Right ventricle myocardium inferior (tissue), 1 donor: ENCODE measurements at places on chromosomes 2 and 18.
A peak's percentile ranks its signal among the peaks of the same experiment; 100 is the strongest.

- DNase-seq: no peak
Measured at GRCh38 chr18:8744038-8744437, 38.7 kb downstream of the MTCL1 start.

DNA sequence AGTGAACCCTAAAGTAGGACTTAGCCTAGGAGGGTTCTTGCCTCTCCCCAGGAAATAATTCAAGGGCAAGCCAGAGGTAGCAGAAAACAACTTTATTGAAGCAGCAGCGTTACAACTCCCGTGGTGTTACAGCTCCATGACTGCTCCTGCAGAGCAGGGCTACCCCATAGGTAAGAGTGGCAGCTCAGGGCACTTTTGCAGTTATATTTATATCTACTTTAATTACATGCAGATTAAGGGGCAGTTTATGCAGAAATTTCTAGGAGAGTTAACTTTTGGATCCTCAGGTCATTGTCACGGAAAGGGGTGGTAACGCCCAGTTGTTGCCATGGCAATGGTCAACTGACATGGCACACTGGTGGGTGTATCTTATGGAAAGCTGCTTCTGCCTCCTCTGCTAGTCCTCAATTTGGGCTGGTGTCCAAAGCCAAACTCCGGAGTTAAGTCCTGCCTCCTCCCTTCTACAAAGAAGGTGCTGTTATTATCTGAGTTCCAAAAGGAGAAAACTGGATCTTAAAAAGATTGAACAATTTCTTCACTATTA lies 1413.0 kb downstream of the DSC3 start:
- DNase-seq: no peak

- no peak for DNase-seq
Measured at GRCh38 chr2:225171350-225171749, 129.1 kb upstream of the DOCK10 start.

GRCh38 chr18:77654302-77654701 lies 404.7 kb downstream of the GALR1 start:
- no peak for DNase-seq

GRCh38 chr2:24385366-24385765 lies 25.0 kb upstream of the ITSN2 start:
- no peak for DNase-seq

DNA sequence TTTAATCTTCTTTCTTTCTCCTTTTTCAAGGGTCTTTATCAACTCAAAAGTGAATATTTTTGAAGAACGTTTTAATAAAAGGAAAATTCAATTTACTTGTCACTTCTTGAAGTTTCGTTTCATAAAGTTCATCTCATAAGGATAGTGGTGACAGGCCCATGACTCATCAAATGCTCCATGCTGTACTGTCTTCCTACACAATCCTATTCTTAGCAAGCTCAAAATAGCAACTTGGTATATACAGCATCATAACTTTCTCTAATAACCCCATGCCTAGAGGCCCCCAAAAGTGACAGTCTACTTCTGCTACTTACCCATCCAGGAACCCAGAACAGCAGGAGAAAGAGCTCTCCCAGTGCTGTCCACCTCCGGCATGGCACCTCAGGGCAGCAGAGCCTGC lies 7.7 kb downstream of the FBXO15 start:
- DNase-seq: no peak

DNA sequence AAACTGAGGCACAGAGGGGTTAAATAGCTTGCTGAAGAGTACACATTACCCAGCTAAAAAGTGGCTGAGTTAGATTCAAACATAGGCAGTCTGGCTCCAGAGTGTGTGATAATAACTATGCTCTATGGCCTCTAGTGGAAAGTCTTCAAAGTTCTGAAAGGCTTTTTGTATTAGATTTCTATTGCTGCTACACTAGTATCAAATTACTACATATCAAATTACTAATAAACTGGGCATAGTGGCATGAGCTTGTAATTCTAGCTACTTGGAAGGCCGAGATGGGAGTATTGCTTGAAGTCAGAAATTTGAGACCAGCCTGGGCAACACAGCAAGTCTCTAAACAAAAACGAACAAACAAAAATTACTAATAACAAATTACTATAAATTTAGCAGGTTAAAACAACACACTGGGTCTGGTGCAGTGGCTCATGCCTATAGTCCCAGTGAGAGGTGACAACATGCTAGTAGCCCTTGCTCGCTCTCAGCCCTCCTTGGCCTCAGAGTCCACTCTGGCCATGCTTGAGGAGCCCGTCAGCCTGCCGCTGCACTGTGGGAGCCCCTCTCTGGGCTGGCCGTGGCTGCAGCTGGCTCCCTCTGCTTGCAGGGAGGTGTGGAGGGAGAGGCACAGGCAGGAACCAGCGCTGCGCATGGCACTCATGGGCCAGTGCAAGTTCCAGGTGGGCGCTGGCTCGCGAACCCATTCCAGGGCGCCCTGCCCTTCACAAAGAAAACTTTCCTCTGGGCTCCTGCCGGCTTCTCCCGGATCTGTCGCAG lies 38.2 kb upstream of the TWSG1 start:
- no peak for DNase-seq

- no peak for DNase-seq
Measured at GRCh38 chr2:99680946-99681345, 191.1 kb upstream of the REV1 start.

DNA sequence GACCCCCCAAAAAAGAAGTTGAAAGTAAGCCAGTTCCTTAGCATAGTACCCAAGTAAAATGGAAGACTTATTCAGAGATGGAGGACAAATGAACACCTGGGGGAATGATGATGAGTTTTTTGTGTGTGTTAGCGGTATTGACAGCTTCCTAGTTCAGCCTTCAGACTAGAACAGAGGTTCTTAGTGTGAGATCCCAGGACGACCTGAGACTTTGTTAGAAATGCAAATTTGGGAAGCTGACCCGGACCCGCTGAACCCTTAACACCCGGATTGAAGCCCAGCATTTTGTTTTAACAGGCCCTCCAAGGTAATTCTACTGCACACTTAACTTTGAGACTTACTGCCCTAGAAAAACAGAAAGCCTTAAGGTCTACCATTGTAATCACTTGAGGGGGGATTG lies 20.3 kb downstream of the SPOPL start:
- no peak for DNase-seq

DNA sequence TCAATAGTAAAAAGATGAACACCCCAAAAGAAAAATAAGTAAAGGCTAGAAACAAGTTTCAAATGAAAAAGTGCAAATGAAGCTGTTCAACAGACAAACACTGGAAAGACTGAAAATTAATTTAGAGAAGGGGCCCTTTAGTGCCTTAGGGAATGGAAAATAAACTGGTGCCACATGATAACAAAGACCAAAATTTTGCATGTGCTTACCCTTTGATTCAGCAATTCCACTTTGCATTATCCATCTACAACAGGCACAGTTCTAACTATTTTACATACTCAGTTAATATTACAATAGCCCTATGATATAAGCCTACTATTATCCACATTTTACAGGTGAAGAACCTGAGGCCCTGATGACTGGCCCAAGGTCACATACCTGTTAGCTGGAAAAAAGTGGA lies 183.9 kb downstream of the NBAS start:
- no peak for DNase-seq

- DNase-seq: no peak
Measured at GRCh38 chr2:136305517-136306192, 187.7 kb upstream of the CXCR4 start.

- no peak for DNase-seq
Measured at GRCh38 chr2:70005752-70006446, 44.5 kb upstream of the ASPRV1 start.

DNA sequence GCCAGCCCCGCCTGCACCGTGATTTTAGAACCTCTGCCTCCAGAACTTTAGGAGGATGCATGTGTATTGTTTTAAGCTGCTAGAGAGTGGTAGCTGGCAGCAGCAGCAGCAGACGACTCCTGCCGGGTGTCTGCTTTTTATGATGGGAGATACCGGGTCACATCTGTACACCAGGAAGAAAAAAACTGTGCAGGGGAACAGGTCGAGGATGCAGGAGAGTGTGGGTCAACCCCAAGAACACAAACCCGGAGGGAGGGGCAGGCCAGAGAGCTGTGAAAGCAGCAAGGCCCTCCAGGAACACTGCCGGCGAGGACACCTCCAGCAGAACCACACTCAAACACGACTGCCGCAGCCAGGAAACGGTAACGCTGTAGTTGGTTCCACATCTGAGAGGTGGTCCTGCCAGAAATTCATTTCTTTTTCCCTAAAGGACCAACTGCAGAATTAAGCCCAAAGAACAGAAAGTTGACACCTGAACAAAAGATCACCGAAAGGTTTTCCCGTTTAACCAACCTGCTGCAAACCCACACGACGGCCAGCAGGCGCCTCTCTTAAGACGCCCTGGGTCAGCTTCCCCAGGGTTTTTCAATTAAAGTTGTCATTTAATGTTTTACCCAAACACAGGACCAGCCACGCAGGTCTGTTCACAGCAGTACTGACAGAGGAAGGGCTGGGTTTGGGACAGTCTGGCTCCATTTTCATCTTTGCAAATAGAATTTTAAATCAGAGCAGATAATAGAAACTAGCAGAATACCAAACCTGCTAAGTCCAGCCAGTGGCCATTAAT lies 60.5 kb downstream of the NDUFA10 start:
- DNase-seq: peak; percentile 35

GRCh38 chr2:149330127-149331022 lies at the start of gene LYPD6:
TSS of gene LYPD6 (plus strand) at chr2:149330587. CDS start at chr2:149437709, 107,122 bp downstream.
- peak; percentile 82 for DNase-seq

- DNase-seq: no peak
Measured at GRCh38 chr18:79585395-79586370, 93.9 kb upstream of the CTDP1 start.

- DNase-seq: no peak
Measured at GRCh38 chr2:201952187-201952586, 81.5 kb upstream of the FZD7 start.

- no peak for DNase-seq
Measured at GRCh38 chr2:209426432-209426831, 2.6 kb downstream of the MAP2 start.

- DNase-seq: peak; percentile 84
Measured at GRCh38 chr2:40240070-40240469, 211.8 kb downstream of the SLC8A1 start.

DNA sequence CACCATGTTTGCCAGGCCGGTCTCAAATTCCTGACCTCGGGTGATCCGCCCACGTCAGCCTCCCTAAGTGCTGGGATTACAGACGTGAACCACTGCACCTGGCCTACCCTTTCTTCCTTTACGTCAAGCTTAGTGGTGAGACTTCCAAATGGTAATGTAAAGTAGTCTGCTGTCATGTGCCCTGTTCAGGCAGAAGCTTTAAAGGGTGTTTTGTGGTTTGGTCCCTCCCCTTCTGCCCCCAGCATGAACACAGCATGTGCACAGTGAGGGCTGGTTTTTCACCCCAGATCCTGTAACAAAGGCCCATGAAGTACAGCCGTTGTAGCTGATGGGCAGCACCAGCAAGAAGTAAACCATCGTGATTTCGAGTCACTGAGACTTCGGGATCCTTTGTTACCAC lies 2.7 kb upstream of the DTYMK start:
- no peak for DNase-seq

GRCh38 chr2:229296016-229296415 lies 24.9 kb upstream of the PID1 start:
- no peak for DNase-seq

DNA sequence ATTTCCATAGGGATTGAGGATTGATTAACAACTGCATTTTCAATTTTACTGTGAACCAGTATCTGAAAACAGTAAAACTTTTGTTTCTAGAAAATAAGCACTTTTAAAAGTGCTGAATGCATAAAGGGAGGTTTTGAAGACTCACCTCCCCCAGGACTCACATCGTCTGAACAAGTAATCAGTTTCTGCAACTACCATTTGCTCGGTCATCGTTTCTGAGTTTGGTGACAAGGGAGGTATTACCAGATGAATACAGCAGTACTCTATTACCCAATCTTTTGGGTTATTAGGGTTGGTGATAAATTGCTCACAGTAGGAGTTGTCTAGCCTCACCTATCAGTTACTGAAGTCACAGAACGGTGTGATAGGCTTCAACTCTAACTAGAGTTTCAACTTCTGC lies 234.5 kb upstream of the FN1 start:
- no peak for DNase-seq

DNA sequence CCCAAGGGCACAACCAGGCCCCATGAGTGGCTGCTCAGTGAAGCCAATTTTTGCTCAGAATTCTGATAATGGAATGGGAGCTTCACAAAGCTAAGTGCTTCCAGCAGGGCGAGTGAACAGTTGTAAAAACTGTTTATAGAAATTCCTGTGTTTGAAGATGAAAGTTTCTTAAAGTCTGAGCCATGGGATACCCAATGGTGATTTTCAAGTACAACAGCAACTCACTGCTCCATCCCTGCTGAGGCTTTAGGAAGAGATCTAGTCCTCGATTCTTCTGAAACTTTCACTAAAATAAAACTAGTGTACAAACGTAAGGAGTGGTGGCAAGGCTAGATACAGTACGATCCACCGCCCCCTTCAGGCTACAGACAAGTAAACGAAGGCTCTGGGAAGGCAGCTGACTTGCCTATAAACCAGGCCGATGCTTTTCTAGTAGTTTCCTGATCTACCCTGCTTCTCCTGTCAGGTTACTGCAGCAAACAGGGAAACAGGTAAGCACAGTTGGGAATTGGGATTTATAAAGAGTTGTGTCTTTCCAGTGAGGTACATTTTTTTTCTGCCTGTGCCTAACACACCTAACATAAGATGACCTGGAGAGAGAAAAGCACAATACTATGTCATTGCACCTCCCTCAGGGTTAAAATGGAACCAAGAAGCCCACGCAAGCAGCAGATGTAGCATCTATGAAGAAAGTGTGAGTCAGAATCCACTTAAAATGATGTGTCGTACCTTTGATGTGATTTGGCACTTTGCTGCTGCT lies 108.7 kb downstream of the UXS1 start:
- DNase-seq: no peak

DNA sequence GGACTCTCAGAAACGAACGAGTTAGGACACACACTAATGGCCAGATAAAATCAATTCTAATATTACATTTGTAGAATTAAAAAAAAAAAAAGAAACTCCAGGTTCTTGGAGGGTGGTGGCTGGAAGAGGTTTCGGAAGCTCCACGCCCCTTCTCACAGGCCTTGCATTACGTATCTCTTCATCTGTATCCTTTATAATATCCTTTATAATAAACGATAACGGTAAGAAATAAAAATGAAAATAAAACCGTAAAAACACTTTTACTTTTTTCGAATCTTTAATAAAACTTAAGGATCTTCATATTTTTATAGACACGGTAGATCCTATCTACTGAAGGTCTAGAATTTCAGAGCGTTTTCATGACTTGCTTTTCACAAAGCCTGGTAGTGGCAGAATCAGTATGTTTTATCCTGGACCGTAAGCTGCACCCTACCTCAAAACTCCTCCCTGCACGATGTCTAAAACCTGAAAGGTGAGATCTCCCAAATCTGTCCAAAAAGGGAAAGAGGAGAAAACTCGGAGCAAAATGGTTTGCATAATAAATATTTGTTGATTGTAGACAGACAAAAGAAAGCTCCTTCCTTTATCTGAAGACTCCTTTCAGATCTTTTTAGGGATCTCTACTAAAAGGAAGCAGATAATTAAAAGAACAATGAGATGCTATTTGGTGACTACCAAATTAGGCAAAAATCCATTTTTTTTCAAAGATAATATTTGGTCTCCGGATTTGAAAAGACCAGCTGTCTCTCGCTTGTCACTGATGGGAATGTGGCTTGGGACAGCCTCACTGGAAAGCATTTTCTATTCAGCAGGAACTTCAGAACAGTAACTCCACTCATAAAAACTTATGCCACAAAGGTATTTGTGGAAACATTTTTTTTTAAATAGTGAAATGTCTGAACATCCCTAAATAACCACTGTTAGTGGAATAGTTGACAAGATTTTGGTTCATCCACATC lies 2.0 kb upstream of the CXCR4 start:
- DNase-seq: no peak
